Thoracic aorta (tissue), 2 donors: ENCODE measurements at places on chromosomes 2 and 18. TPM values are rescaled to one million over a fixed set of nuclear protein-coding genes. Genes with fewer than 3 reads are reported as not detected.

Gene FECH
- total RNA-seq = 39.6 TPM

Gene CCDC178
- total RNA-seq = 1.6 TPM

- DNase-seq = no peak
These were observed 143.9 kb downstream of the ZBTB7C start for GRCh38 chr18:48265328-48265727.

DNA sequence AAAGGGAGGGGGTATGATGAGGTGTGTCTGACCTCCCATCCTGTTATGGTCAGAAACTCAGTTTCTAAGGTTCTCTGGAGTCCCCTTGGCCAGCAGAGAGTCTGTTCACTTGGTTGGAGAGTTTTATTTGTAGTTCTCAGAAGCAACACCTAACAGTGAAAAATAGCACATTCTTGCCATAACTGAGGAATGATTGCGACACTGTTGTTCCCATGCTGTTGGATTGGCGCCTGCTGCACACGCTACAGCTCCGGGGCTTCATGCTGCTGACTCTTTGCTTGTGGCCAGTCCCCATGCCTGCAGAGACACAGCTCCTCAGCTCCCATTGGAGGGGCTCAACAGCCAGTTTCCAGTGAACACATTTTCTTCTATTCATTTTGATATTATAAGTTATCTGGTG is 42.1 kb downstream of the TPGS2 start:
- DNase-seq = peak; percentile 32

DNA sequence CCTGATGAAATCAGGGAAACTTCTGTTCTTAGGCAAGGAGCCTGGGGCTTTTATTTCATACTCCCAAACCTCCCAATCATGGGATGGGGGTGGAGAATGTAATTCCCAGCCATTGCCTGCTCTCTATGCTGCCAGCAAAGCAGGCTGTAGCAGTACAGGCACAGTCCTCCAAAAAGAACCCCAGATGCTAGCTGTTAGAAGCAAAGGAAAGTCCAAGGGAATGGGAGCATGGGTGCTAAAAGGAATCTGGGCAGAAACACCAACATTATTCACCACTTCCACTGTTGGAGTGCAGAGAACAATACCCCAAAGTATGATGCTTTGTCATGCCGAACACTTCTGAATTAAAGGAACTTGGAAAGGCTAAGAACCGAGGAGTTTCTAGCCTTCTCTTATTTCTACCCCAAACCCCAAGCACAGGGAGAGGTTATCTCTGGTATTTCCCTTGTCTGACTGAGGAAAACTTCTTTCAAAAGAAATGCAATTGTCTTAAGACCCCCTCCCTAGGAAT is 24.7 kb downstream of the MDH1 start:
- no peak for DNase-seq

GRCh38 chr2:10412380-10412779 is 35.7 kb downstream of the ODC1 start:
- DNase-seq = no peak

GRCh38 chr2:208669394-208669793 is 262.8 kb downstream of the PTH2R start:
- DNase-seq = no peak

DNA sequence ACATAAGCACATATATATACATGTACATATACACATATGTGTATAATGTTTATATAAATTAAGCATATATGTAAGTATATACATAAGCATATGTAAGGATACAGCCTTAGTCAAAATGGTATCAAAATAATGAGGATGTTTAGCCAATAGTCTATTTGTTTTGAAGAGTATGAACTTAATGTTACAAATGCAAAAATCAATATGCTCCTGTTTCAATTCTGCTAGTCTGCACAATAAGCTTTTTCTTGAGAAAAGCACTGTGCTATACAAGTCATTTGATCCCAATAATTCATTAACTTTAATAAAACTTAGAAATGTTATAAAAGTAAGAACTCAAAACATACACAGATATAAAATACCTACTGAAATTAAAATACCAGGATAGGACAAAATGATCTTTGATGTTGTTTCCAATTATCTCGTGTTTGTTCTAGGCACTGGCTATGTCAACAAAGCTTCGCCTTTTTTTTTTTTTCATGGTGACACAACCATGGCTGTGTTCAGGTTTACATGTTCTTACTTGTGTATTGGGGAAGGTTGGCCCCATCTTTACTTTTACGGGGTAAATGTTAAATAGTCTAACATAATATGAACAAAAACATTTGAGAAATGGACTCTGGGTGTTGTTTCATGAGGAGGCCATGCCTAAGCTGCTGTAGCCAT is 271.1 kb upstream of the CDH19 start:
- DNase-seq = no peak
